ENCODE measurements at places on chromosomes 12 and 14. TPM values are rescaled to one million over a fixed set of nuclear protein-coding genes. Genes with fewer than 3 reads are reported as not detected.
A peak's percentile ranks its signal among the peaks of the same experiment; 100 is the strongest.

GRCh38 chr12:1566449-1567135 is 27.8 kb downstream of the FBXL14 start:
- no peaks in the 10 kb centered on the region for H3K36me3 ChIP-seq
- no peaks in the 10 kb centered on the region for H3K27me3 ChIP-seq
- DNase-seq: no peak
- H3K4me1 ChIP-seq: no peaks in the 10 kb centered on the region

- no peak overlapping the region for H3K4me3 ChIP-seq
- DNase-seq: no peak
- H3K27ac ChIP-seq: no peak overlapping the region
- H3K4me1 ChIP-seq: no peaks in the 10 kb centered on the region
- H3K27me3 ChIP-seq: no peaks in the 10 kb centered on the region
Observed at GRCh38 chr12:113720629-113721028, 245.5 kb downstream of the RBM19 start.

DNA sequence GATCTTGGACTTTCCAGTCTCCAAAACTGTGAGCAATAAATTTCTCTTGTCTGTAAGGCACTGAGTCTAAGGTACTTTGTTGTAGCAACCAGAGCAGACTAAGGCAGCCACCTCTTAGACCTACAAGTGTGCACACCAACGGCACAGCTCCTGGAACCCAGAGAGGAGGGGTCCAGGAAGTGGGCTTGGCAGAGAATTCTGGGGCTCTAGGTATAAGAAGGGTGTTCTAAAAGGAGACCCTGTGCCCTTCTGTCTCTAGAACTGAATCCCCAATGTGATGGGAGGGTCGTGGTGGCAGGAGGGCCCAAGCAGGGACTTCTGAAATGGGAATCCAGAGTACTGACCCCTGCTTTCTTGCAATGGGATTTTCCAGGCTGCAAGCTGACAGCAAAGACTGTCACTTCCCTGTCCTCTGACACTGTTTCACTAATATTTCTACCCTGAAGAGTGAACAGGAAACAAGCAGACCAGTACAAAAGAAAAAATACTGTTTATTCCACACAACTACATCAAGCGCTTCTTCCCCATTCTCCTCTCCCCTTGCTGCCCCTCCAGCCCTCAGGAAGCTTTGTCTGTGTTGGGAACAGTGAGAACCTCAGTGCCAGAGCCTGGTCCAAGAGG is 13.6 kb upstream of the TFCP2 start:
- H3K27ac ChIP-seq: no peak overlapping the region
- no peaks in the 10 kb centered on the region for H3K27me3 ChIP-seq
- DNase-seq: no peak

- peaks cover 15% of the 10 kb centered on the region for H3K4me1 ChIP-seq
- DNase-seq: no peak
- H3K4me3 ChIP-seq: no peak overlapping the region
- no peaks in the 10 kb centered on the region for H3K27me3 ChIP-seq
- no peaks in the 10 kb centered on the region for H3K36me3 ChIP-seq
Observed at GRCh38 chr12:19201661-19202060, 72.1 kb downstream of the PLEKHA5 start.

- no peaks in the 10 kb centered on the region for H3K36me3 ChIP-seq
- H3K27me3 ChIP-seq: no peaks in the 10 kb centered on the region
- peak overlapping the region; percentile 41 for H3K27ac ChIP-seq
- H3K4me1 ChIP-seq: peaks cover 29% of the 10 kb centered on the region
Observed at GRCh38 chr14:101476916-101477553, 84.3 kb upstream of the DIO3 start.

DNA sequence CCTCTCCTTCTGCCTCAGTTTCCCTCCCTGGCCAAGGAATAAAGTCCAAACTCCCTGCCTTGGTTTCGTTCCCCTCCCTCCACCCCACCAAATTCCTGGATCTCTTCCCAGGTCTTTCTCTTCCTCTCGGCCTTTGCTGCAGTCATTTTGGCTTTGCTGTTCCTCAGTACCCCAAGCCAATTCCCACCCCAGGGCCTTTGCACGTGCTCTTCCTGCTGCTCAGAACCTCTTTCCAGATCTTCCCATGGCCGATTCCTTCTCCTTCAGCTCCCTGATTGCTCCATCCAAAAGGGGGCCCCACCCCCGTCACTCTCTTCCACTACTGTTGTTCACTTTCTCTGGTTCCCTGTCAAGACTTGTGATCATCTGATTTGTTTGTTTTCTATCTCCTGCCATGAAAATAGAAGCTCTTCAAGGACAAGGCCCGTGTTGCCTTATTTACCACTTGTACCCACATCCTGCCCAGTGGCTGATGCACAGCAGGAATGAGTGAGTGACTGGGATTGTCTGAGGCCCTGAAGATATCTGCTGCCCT is 3.1 kb downstream of the HNF1A start:
- no peak overlapping the region for H3K4me3 ChIP-seq
- H3K36me3 ChIP-seq: no peaks in the 10 kb centered on the region
- no peaks in the 10 kb centered on the region for H3K27me3 ChIP-seq
- no peak overlapping the region for H3K27ac ChIP-seq
- no peaks in the 10 kb centered on the region for H3K4me1 ChIP-seq
- no peak for DNase-seq

DNA sequence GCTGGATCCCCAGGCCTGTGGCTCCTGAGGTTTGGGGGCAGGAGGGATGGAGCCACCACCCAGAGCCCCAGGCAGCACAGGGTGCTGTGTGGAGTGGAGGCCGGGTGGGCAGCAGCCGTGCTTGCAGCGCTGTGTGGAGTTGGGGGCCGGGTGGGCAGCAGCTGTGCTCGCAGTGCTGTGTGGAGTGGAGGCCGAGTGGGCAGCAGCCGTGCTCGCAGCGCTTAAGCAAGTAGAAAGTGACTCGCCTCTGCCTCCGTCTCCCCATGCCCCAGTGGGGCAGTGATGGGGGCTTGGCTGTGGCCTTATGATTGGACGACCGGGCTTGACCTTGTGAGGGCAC is 10.3 kb downstream of the CEP170B start:
- no peak overlapping the region for H3K27ac ChIP-seq
- no peaks in the 10 kb centered on the region for H3K27me3 ChIP-seq
- H3K4me3 ChIP-seq: no peak overlapping the region
- DNase-seq: no peak

SLC6A12 gene
- total RNA-seq: 1.3 TPM

PAPOLA gene
- total RNA-seq: 161 TPM

CAPS2 gene
- 10.3 TPM for total RNA-seq

E2F7 gene
- not detected for total RNA-seq
